Stimulated activated CD8-positive, alpha-beta memory T cell treated with anti-CD3 and anti-CD28 coated beads, Interleukin-4, amount 100 ng/mL, for 1 hour (primary cell): ENCODE measurements at places on chromosomes 13 and 19.

GRCh38 chr13:93169980-93170379, 56.6 kb upstream of the GPC6 start:
- no peak for DNase-seq

GRCh38 chr13:31116224-31116623, 45.5 kb downstream of the HSPH1 start:
- DNase-seq = no peak

- no peak for DNase-seq
Observed at GRCh38 chr13:28166257-28166656, 27.9 kb downstream of the PAN3 start.

GRCh38 chr19:42232435-42232834, 10.0 kb downstream of the GSK3A start:
- DNase-seq = no peak

GRCh38 chr19:38252941-38253691, 3.1 kb downstream of the PPP1R14A start:
- DNase-seq = no peak

DNA sequence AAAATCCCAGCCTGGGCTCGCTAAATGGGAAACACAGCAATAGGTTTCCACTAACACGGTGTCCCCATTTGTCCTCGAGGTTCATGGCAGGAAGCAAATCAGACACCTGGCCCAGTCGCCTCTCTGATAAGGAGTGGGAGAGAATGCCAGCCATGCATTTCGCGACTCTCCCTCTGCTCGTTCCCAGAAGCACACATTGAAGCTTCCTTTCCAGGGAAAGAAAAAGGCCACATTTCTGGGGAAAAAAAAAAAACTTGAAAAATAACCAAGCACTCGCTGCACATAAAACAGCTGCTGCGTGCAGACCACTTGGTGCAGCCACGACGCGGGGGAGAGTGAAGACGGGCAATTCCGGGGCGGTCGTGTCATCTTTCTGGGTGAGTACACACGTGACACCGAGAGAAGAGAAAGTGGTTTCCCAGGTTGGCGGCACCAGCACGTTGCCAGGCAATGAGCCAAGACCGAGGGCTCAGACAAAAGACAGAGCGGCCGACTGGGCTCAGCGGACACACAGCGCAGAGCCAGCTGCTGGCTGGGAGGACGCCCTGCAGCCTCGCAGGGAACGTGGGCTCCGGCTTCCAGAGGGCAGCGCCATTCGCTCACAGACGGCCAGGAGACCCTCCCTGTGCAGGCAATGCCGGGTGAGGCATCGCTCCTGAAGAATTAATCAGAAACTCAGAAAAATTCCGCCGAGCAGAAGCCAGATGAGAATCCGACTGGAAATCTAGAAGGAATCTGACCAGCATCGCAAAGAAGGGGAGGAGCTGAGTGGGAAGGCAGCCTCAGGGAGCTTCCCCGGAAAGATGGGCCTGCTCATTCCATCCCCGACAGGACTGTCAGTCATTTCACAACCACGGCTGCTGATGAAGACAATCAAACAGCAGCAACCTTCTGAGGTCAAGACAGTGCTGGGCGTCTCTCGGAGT, 83.2 kb upstream of the IRS2 start:
- DNase-seq = no peak

- no peak for DNase-seq
Observed at GRCh38 chr19:13154241-13154778, 4.1 kb downstream of the IER2 start.

- DNase-seq = peak; percentile 69
Observed at GRCh38 chr19:12777217-12778016, 2.1 kb upstream of the HOOK2 start.

DNA sequence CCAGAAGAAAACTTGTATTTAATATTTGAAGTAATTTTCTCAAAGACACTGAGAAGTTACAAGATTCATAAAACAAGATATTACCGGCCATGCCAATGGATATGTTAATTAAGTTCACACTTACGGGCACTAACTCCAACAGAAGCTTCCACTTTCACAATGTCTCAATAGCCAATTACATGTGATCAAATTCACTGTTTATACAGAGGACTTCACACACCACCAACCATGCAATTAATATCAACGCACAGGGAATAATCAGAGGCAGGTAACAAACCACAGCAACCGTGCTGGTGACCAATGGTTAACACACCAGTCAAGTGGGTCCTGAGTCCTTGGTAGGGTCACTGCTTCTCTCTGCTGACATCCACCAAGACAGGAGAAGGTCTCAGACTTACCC, 5.9 kb upstream of the ACOD1 start:
- DNase-seq = no peak

- no peak for DNase-seq
Observed at GRCh38 chr19:27794494-27795042, 1418.4 kb downstream of the UQCRFS1 start.

DNA sequence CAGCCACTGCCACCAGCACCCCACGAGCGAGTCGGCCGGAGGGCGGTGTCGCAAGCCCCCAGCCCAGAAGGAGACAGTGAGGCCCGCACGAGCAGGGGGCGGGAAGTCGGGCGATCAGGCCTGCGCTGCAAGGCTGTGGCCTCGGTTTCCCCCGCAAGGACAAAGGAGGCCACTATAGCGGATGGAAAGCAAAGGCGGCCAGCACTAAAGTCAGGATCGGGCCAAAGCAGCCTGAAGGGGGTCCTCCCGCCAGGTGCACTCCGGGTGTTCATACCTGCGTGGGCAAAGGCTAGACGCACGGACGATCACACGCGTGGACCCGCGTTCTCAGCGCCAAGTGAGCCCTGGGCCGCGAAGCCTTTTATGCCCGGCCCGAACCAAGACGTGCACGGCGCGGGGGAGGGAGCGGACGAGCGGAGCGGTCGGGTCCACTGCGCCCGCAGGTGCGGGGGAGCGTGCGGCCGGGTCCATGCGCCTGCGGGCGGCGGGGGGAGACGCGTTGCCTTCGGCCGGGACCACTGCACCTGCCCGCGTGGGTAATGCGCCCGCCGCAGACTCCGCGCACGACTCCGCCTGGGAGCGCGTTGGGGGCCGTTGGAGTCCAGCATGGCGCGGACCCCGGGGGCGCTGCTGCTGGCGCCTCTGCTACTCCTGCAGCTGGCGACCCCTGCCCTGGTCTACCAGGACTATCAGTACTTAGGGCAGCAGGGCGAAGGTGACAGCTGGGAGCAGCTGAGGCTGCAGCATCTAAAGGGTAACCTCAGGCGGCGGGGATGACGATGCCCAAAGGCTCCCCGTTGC, at the start of the genes PRDX2 and THSD8:
TSS of gene PRDX2 (minus strand) at position 335 of the 801 bp plus-strand sequence. CDS start 539 bp downstream, outside the sequence.
TSS of gene THSD8 (plus strand) at position 604 of the 801 bp plus-strand sequence. CDS start at position 607, 3 bp downstream.
- no peak for DNase-seq

DNA sequence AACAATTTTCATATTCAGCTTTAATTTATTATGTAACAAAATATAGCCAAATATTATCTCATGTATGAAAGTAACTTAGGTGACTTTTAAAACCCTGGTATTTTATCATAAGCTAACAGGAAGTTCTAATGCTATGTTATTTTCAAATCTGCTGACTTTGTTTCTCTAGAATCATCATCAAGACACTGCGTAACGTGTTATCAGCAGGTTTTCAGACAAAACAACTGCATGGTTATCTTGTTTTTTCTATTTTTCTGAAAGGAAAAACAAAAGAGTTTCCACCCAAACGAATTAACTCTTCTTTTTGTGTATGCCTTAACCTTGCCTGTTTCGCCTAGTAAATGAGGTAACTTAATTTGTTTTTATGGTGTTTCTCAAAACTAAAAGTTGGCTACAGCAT, 156.3 kb downstream of the TBC1D4 start:
- no peak for DNase-seq

GRCh38 chr19:41626278-41626677, 596 bp downstream of the CEACAM4 start:
- DNase-seq = no peak

DNA sequence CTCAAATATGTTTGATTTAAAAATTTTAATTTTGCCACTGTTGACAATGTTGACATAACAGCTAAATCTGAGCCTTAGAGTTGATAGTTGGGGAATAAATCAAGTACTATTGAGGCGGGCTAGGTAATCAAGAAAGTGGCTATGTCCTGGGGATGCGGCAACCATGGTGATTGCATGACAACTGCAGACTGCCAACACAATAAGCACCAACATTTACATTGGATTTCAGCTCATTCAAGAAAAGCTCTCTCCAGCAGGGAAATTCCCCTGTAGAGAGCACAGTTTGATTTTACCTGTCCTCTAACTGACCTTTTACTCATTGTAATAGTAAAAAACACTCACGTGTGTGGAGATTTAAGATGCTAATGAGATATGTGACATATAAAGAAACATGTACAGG, 63.1 kb downstream of the ZNF100 start:
- no peak for DNase-seq

- DNase-seq = no peak
Observed at GRCh38 chr19:9863759-9864158, 28.6 kb downstream of the PIN1 start.

DNA sequence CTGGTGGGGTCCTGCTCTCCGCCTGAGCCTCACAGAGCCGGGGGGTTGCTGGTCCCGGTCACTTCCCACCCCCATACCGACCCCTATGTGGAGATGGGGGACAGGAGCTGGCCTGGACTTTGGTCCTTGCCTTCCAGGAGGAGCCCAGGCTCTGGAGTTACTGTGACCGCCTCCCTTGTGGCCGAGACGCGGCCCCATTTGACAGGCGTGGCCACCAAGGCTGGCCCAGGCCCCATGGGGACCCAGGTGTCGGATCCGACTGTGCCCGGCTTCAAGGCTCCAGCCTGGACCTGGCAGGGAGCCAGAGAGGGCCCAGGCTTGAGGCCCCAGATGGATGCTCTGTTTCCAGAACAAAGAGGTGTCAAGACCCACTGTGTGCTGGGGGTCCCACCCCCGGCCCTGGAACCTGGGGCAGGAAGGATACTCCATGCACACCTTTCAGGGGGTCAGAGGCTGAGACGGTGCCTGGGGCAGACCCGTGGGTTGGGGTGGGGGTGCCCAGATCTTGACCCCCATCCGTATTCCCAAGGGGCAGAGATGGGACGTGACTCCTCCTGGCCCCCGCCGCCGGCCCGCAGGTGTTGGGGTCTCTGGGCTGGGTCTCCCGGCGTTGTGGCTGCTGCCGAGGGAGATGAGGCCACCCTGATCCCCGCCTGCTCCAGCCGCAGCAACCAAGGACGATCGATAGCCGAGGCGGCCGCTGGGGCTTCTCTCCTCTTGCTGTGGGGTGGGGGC, 47.8 kb upstream of the TCF3 start:
- no peak for DNase-seq

GRCh38 chr19:40411125-40411842, 1.9 kb downstream of the PRX start:
- no peak for DNase-seq

DNA sequence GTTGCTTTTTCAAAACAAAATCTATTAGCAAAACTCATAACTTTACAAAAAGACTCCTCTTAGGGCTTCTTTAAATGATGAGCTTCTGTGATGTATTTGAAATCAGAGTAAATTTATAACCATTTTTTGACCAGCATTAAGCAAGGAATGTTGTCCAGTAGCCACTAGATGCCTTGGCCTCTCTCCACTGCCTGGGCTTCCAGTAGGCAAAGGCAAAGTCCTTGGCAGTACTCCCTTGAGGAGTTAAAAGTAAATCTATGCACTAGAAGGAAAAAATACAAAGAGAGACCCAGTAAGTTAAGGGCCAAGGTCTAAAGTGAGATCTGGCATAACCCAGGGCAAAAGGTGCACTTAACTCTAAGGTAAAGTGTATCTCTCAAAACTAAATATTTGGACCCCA, 9.5 kb downstream of the SERPINE3 start:
- no peak for DNase-seq

- no peak for DNase-seq
Observed at GRCh38 chr13:65882810-65883209, 1347.3 kb downstream of the PCDH9 start.

DNA sequence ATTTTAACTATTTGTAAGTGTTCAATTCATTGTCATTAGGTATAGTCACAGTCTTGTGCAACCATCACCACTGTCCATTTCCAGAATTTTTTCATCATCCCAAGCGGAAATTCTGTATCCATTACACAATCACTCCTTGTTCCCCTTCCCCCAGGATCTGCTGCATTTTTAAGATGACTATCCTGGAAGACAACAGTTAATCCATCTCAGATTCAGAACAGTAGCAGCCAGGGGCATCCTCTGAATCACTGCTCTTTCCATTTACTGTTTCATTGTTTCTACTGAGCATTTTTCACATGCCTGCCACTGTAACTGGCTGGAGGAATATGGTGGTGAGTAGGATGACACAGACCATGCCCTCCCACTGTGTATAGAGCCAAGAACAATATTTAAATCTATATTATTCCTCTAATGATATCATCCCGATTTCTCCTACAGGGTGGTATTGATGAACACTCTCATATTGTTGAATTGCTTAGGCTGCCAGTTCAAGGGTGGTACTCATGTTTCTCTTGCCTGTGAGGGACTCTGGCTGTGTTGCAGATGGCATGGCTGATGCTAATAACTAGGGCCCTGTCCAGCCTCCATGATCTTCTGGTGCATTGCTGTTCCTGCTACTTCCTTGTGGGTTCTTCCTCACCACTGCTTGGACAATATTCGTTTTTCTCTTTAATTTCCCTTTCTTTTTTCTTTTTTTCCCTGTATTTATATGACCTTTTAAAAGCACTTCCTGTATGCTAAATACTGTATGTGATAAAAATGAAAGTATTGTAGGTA, 59.0 kb downstream of the WDFY2 start:
- no peak for DNase-seq

DNA sequence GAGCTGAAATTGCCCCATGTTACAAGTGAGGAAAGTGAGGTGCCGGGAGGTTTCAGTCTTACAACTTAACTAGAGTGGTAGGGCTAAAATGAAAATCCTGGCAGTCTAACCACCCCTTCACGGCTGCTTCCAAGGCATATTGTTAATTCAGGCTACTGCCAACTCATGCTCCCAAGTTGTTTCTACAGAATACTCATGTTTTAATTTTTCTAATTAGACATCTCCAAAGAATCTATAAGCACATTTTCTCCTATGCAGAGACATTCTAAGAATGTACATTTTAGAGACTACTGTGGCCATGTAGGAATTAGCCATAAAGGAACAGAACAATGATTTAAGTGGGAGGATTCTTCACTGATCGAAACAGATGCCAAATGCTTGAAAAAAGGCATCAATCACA, 7.0 kb upstream of the TSC22D1 start:
- DNase-seq = no peak

DNA sequence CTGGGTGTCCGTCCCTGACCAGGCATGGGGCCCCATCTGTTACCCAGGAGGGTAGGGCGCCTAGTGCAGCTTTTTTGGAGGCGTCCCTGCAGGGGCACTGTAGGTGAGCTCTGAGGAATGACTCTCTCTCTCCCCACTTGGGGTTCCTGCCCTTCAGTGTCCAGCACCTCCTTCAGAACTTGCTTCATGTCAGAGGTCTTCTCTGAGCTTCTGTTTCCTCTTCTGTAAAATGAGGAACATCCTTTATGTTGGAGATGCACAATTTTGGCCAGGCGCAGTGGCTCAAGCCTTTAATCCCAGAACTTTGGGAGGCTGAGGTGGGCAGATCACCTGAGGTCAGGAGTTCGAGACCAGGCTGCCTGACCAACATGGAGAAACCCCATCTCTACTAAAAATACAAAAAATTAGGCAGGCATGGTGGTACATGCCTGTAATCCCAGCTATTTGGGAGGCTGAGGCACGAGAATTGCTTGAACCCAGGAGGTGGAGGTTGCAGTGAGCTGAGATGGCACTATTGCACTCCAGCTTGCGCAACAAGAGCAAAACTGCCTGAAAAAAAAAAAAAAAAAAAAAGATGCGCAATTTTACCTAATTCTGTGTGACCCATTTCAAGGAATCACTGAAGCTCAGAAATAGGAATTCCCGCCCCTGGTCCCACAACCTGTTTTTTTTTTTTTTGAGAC, 15.2 kb upstream of the PIK3R2 start:
- no peak for DNase-seq

- peak; percentile 13 for DNase-seq
Observed at GRCh38 chr13:79393564-79394249, 12.3 kb downstream of the RBM26 start.
